Bronchial epithelial cell (primary cell): ENCODE measurements at places on chromosomes 16 and 17. TPM values are rescaled to one million over a fixed set of nuclear protein-coding genes. Genes with fewer than 3 reads are reported as not detected.

The NPW gene
- total RNA-seq: 0.13 TPM in 1 of 2 replicates, not detected in the other

The TBC1D3H gene
- not detected in 2 replicates for total RNA-seq

The TNFRSF13B gene
- total RNA-seq: not detected in 2 replicates

The OSGIN1 gene
- total RNA-seq: 1.1 and 1.8 TPM in 2 replicates

The TMEM94 gene
- total RNA-seq: 13.7 and 14.5 TPM in 2 replicates

The GPS2 gene
- total RNA-seq: 22.4 and 35.7 TPM in 2 replicates

The CSH1 gene
- not detected in 2 replicates for total RNA-seq

The ETV4 gene
- total RNA-seq: 1.4 and 3.2 TPM in 2 replicates

The NOD2 gene
- 2.4 and 11.6 TPM in 2 replicates for total RNA-seq

The CD300C gene
- not detected in 2 replicates for total RNA-seq

The HS3ST3A1 gene
- total RNA-seq: 0.13 and 0.53 TPM in 2 replicates
